ENCODE measurements at places on chromosomes 1 and 21.

- DNase-seq = no peak
These were observed 13.2 kb downstream of the KRTAP26-1 start for GRCh38 chr21:30306884-30307283.

- DNase-seq = no peak
These were observed 446.6 kb downstream of the SIPA1L2 start for GRCh38 chr1:232183266-232183800.

- no peak for DNase-seq
These were observed 9.8 kb downstream of the C1orf74 start for GRCh38 chr1:209774592-209774991.

DNA sequence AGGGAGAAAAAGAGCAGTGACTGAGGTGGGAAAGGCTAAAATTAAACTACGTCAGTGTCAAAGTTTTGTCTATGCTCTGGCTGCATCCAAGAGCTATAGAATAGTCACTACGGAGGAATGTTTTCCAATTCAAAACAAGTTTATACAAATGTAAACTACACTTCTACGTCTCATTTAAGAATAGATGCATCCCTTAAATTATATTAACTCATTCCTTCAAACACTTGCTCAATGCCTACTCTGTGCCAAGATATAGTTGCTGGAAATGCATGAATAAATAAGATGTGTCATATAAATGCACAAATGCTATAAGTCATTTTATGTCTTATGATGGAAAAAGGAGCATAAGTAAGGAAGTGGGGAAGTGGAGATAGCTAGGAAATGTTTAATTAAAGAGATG is 4.2 kb upstream of the COLGALT2 start:
- no peak for DNase-seq

GRCh38 chr1:99970713-99971255 is 988 bp downstream of the SLC35A3 start:
- DNase-seq = no peak

DNA sequence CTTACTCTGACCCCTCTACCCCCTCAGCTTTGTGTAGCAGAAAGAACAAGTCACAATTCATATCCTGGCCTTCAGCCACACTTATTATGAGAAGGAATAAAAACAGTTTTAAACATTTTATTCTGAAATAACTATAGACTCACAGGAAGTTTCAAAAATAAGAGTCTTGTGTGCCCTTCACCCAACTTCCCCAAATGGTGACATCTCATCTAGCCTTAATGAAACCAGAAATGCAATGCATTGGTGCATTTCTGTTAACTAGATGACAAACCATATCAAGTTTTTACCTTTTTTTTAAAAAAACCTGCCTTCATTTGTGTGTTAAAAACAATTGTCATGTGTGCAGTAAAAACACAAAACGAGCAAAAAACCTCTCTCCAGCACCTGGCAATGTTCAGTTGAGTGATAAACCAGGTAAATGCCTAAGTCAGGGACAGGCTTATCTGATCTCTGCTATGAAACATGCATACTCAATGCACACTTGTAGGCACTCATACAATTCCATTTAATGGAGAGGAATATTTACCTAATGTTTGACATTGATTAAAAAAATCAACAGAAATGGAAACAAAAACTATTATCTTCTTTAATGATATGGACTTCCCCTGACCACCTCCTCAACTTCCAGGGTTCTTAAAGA is 51.5 kb downstream of the SH3BGR start:
- DNase-seq = no peak

- no peak for DNase-seq
These were observed 3.4 kb upstream of the FCRL3 start for GRCh38 chr1:157703981-157704380.

DNA sequence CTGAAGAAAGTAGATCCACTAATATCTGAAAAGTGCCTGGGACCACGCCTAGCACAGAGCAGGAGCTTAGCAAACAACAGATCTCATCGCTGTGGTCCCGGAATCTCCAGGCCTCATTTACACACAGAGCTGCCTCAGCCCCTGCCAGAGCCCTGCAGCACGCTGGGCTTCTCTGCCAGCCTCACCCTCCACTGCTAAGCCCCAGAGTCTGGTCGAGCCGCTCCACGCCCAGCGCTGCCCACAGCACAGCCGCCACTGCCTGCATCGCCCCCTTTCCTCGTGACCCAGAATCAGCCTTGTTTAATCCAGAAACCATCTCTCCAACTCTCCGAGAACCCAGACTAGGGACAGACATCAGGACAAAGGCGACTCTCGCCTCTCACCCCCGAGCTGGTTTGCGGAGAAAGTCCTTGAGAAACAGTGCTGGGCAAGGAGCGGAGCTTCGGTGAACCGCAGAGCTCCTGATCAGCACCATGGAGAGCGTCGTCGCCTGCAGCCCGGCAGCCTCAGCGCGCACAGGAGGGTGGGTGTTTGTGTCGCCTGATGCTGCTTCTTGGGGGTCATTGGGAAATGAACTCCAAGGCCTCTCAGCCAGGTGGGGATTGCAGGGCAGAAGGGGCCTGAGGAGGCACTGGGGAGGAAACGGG is 145.1 kb downstream of the NPHP4 start:
- peak; percentile 1 for DNase-seq

- DNase-seq = no peak
These were observed 43.9 kb upstream of the CNN3 start for GRCh38 chr1:94970783-94971182.

DNA sequence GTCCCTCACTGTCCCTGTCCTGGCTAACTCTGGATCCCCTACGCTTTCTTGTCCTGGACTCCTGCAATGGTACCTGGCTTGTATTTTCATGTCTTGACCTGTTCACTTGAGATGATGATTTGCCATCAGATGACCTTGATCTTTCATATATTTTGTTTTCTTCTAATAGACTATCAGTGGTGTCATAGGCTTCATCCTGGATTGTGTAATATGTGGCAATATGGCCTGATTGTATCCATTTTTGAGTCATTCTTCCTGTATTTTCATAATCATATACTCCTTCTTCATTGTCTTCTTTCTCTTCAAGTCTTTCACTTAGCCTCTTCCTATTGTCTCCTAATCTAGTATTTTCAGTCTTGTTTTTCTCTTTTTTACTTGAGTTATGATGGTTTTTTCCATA is 11.1 kb downstream of the FLG start:
- no peak for DNase-seq

- no peak for DNase-seq
These were observed 14.6 kb upstream of the TRNAU1AP start for GRCh38 chr1:28538286-28538685.

- DNase-seq = no peak
These were observed 49.7 kb upstream of the HSD17B7 start for GRCh38 chr1:162740755-162741154.

DNA sequence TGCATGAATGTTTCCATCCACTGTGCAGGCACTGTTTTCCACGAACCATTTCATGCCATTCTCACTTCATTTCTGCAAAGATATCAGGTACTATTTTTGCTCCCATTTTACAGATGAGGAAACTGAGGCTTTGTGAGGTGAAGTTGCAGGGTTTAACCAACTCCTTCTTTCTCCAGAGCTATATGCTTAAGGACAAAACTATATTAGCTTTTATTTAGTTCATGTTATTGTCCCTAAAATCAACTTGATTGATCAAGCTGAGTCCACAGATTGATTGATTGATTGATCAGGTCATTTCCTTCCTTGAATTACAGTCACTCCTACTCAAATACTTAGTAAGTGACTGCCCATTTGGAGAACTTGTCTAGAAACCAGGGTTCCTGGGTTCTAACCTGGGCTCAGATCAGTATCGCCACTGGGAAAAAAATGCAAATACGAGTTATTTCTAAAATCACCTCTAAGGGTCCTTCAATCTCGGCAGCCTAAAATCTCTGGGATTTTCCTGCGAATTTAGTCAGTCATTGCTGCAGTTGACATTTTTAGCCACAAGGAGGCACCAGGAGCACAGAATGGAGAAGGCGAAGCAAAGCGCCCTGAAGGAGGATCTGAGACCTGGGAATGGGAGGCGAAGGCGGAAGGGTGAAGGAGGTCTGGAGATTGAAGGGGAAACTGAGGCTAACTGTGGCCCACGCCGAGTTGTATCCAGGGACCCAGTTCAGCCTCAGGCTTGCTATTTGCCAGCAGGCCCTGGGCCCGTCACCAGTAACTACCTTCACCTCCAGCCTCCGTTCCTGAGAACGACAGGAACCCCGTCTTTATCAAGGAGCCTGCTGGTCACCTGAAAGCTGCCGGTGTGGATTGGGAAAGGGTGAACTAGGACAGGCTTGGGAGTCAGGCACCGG is 14.3 kb upstream of the MUL1 start:
- peak; percentile 17 for DNase-seq

GRCh38 chr21:24163539-24163938 is 1443.7 kb downstream of the MRPL39 start:
- DNase-seq = no peak

- DNase-seq = peak; percentile 68
These were observed 269.5 kb downstream of the HHAT start for GRCh38 chr1:210598135-210598652.

DNA sequence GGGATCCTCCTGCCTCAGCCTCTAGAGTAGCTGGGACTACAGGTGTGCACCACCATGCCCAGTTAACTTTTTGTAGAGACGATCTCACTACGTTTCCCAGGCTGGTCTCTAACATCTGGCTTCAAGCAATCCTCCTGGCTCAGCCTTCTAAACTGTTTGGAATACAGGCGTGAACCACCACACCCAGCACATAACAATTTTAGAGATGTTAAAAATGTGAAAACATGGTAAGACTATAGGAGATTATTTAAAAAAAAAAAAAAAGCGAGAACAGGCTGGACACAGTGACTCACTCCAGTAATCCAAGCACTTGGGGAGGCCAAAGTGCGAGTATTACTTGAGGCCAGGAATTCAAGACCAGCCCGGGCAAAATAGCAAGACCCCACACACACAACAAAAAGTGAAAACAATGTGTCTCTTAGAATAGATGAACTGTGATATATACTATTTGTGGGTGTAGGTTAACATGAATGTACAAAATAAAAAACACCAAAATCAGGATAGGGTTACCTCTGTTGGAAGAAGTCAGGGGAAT is 19.6 kb downstream of the CCDC18 start:
- no peak for DNase-seq

DNA sequence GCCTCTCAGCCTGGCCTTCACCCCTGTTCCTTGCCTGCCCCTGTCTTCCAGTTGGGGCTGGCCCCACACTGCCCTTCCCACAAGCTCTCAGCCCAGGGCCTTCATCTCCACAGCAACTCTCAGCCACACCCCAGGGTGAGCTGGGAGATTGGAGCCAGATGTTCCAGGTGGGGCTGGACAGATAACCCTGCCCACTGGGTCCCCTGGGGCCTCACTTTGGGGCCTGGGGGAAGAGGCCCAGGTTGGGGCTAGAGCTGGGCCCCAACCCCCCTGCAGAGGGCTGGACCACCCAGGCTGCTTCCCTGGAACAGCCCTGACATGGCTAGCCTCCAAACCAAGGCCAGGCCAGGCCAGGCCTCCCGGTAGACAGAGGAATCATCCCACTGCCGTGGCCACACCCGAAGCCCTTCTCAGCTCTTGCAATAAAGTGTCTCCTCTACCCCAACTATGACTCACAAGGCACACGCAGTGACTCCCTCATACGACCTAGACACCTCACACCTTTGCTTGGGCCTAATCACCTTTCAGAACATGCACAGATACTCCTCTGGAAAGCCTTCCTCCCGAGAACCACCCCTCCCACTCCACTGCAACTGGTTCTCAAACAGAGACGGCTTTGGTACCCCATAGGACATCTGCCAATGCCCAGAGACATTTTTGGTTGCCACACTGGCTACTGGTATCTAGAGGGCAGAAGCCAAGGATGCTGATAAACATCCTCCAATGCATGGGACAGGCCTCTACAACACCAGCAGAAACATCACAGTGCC is 22.2 kb downstream of the SLC2A1 start:
- DNase-seq = no peak

- DNase-seq = no peak
These were observed 328.2 kb downstream of the RWDD3 start for GRCh38 chr1:95562230-95562629.

DNA sequence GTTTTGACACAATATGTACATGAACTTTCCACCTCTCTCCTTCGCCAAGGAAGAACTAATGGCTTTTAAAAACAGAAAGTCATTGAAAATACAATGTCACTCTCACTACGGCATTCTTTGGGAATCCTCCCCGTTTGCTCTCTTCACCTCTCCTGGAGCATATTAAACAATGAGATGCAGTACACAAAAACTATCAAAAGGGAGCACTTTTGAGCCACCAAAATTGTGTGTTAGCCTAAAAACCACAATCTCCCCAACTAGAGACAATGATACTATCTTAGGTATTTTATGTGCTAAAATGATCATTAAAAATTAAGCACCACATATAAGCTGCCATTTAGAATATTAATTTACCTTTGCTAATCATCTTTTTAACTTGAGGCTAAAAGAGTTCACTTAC is 425.5 kb downstream of the KCTD3 start:
- DNase-seq = no peak

DNA sequence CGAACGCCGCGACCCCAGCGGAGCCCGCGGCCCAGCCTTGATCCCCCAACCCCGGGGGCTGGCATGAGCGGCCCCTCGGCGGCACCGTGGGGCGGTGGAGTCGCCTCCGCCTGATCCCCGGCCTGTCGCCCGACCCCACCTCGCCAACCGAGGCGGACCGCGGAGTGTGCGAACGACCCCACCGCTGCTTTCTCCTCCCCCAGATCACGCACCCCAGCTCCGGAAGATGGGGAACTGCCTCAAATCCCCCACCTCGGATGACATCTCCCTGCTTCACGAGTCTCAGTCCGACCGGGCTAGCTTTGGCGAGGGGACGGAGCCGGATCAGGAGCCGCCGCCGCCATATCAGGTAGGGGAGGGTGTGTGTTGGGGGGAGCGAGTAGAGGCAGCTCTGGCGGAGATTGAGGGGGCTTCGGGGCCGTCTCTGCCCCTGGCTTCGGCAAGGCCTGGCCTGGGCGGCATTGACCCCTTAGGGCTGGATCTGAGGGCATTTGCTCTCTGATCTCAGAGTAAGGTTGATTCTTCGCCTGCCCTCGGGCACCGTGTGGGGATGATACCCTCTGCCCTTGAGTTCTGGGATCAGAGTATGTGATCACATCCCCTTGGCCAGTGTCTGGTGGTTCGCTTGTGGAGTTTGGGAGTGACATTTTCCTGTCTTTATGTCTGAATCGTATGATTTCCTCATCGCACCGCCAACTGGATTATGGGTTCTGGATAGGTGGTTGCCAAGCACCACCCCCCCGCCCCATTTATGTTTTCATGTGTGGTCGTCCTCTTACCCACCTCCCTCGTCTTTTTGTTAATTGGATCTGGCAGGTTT is 668 bp downstream of the RNF11 start:
- no peak for DNase-seq

DNA sequence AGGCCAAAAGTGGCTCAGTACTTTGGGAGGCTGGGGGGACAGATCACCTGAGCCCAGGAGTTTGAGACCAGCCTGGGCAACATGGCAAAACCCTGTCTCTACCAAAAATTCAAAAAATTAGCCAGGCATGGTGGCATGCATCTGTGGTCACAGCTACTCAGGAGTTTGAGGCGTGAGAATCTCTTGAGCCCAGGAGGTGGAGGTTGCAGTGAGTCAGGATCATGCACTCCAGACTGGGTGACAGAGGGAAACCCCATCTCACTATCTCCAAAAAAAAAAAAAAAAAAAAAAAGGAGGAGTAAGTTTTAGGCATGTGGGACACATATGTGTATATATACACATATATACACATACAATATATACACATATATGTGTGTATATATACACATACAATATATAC is 165.3 kb upstream of the DPYD start:
- no peak for DNase-seq

GRCh38 chr1:6491480-6491962 is at the start of gene PLEKHG5:
Gene PLEKHG5, minus strand, starts transcription at chr1:6491667. Its CDS starts 14,096 bp downstream, at chr1:6477571.
- DNase-seq = no peak
